DMS 273 treated with DMSO at 0.1 percent for 48 hours (cell line): ENCODE measurements at places on chromosomes 6 and 20.
A peak's percentile ranks its signal among the peaks of the same experiment; 100 is the strongest.

GRCh38 chr6:136118787-136119186, 131.3 kb downstream of the MTFR2 start:
- DNase-seq = no peak

- DNase-seq = no peak
These were observed 11.9 kb upstream of the VEGFA start for GRCh38 chr6:43757966-43758616.

DNA sequence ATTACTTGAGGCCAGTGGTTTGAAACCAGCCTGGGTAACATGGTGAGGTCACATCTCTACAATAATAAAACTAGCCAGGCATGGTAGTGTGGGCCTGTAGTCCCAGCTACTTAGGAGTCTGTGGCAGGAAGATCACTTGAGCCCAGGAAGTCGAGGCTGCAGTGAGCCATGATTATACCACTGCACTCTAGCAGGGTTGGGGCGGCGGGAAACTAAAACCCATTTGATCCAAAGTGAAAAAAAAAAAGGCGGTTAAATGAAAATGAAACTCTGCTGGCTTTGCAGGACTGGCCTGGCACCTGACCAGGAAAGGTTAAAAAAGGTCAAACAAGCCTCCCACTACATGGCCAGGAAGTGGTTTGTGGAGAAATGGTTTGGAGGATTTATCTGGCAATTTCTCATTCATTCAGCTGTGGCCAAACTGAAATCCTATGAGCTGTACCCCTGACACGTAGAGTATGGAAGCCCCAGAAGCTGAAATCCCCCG, 36.6 kb downstream of the MTRES1 start:
- DNase-seq = no peak

- no peak for DNase-seq
These were observed 47.0 kb downstream of the PRL start for GRCh38 chr6:22249711-22250350.

GRCh38 chr6:170063851-170064602, 226.9 kb downstream of the DLL1 start:
- no peak for DNase-seq

DNA sequence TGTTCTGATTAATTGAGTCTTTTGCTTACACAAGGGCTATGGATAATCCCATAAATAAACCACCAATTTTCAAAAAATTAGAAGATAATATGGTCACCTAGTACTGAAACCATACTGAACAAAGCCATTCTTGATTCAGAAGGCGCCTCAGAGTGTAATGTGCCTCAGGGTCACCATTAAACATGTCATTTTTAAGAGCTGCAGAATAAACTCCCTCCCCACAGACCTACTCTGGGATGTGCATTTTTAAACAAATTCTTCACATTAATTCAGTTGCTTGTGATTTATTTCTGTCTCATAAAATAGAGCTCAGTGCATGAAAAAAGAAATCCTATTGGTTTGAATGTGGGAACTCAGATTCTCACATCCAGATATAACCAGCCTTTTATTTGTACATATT, 202.1 kb upstream of the HEY2 start:
- DNase-seq = no peak

DNA sequence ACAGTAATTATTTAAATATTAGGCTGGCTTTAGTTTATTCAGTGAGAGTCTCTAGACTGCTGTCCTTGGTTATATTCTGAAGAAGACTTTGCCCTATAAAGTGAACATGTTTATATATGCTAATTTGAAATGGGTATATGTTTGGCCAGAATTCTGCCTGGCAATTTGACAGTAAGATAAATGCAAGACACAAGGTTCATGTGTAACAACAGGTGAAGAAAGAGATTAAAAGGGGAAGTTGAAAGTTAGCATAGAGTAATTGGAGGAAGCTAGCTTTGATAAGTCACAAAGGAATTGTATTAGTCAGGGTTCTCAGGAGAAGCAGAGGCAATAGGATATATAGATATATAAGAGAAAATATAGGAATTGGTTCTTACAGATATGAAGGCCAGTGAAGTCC, 191.4 kb downstream of the CENPW start:
- no peak for DNase-seq

GRCh38 chr6:2805031-2805430, 36.6 kb downstream of the SERPINB1 start:
- DNase-seq = no peak

DNA sequence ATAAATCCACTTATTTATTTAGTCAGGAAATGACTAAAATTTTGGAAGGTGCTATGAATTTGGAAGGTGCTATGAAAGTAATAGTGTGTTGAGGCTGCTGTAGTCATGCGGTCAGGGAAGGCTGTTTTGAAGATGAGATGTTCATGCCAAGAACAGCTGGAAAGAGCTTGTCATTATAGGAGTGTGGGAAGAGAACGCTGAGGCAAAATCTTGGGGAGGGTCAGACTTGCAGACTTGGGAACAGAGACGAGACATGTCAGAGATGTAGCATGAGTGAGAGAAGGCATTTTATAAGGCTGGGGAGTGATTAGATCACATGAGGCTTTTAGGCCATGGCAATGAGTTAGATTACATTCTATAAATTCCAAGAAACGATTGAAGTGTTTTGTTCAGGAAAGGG, 124.0 kb upstream of the B3GAT2 start:
- no peak for DNase-seq

DNA sequence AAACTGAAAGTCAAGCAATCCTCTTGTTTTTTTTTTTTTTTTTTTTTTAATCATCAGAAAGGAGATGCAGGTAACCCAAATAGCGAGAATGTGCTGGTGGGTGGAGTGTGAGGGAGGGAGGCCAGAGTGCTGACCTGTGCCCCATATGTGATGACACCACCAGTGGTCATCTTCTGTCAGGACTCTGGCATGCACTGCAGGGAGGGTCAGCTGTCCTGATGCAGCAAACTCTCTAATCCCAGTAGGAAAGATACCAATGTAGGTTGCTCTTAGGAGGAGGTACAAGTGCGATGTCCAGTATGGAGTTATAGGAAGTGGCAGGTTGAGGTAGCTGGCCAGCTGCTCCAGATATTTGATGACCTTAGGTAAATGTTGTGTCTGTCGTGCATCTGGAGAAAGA, 2.8 kb upstream of the CST4 start:
- DNase-seq = no peak

- DNase-seq = no peak
These were observed 119.9 kb upstream of the PREP start for GRCh38 chr6:105522626-105523322.

GRCh38 chr6:100856146-100856545, 25.0 kb downstream of the ASCC3 start:
- DNase-seq = no peak

GRCh38 chr6:74690365-74690764, 515.5 kb downstream of the COL12A1 start:
- DNase-seq = no peak

- DNase-seq = no peak
These were observed at the start of gene GNAS for GRCh38 chr20:58852543-58853271. TSS of gene GNAS (plus strand) at chr20:58852716.

DNA sequence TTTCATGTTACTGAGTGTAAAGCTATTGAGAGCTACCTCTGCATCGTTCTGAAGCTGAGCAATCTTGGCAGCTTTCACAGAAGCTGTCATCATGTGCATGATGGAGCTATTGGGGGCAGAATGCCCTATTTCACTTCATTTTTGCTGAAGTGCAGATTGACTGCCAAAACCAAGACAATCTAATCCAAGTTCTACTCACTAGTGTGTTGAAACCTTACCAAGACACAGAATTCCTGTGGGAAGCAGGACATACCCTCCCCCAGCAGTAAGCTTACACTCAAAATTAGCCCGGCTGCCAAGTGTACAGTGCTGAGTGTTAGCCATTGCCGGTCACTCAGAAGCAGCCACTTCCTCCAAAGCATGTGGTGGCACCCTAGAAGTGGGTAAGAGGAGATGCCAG, 177.3 kb upstream of the TENT5A start:
- no peak for DNase-seq

DNA sequence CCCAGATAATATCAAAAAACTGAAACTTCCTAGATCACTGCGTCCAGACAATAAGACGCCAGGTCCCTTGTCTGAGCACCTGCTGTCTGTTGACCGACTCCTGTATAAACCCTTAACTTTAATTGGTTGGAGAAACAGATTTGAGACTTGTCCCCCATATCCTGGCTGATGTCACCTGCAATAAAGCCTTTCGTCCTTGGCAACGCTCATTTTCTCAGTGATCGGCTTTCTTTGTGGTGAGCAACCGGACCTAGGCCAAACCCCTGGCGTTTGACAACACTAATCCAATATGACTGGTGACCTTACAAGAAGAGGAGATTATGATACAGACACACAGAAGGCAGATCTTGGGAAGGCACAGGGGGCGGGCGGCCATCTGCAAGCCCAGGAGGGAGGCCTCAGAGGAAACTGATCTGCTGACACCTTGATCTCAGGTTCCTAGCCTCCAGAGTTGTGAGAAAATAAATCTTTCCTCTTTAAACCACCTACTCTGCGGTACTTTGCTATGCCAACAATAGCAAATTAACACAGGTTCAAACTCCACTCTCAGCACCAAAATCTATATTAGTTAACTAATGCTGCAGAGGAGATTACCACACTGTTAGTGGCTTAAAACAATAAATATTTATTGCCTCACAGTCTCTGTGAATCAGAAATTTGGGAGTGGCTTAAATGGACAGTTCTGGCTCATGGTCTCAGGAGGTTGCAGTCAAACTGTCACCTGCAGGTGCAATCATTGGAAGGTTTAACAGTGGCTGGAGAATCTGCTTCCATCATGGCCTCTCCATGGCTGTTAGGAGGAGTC, 178.7 kb downstream of the OTOR start:
- no peak for DNase-seq

DNA sequence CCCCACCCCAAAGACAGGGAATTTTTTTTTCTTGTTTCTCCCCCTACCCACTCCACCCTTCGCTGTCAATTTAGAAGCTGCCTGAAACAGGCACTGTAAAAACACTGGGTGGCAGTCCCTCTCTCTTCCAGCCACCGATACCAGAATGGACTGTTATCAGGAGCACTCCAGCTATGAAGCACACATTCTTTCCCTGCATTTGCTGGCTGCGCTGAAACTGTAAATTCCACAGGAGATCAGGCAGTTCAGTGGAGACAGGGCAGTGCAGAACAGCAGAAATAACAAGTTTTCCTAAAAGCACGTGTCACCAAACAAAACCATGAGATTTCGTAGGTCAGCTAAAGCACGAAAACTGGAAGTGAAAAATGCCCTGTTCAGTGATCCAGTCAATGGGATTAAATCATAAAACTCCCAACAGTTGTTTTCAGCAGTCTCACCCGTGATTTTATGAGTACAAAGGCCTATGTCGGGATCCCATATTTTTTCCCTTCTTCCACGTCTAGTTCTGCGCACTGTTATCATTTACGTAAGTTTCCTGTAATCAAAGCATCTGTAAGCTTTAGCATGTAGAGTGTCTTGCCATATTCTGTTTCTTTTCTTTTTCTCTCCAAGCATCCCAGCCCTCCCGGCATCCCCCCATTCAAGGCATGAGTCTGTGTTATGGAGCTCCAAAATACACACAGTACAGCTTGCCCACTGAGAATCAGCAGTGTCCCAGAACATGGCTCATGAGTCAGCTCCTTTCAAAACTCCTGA, 359.9 kb upstream of the EPHA7 start:
- no peak for DNase-seq

- DNase-seq = no peak
These were observed 5.5 kb downstream of the HNF4A start for GRCh38 chr20:44361021-44361420.

DNA sequence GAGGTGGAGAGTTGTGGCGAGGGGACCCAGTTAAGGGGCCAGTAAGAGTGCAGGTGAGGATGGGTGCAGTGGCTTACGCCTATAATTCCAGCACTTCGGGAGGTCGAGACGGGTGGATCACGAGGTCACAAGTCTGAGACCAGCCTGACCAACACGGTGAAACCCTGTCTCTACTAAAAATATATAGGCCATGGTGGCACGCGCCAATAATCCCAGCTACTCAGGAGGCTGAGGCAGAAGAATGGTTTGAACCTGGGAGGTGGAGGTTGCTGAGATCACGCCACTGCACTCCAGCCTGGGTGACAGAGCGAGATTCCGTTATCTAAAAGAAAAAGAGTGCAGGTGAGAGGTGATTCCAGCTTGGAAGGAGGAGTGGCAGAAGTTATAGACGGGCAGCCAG, 28.0 kb downstream of the PPP1R3G start:
- no peak for DNase-seq

DNA sequence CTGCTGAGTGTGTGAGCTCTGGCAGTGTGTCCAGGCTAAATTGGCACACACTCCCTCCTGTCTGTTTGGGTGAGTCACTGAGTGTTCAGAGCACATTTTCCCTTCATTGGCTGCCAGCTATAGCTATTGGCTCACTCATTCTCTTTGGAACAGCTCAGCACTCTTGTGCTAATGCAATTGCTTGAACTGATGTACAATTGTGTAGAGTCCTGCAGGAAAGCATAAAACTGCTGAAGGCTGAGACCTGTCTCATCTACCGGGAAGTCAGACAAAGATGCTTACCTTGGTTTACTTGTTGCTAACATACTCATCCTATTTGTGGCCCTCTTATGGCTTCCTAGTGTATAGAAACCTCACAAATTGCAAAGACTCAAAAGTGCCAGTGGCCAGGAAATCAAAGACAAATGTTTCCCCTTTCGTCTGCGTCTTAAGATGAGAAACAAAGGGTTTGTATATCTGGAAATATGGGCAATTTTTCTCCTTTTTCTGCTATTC, 351.0 kb downstream of the BCKDHB start:
- DNase-seq = peak; percentile 33

DNA sequence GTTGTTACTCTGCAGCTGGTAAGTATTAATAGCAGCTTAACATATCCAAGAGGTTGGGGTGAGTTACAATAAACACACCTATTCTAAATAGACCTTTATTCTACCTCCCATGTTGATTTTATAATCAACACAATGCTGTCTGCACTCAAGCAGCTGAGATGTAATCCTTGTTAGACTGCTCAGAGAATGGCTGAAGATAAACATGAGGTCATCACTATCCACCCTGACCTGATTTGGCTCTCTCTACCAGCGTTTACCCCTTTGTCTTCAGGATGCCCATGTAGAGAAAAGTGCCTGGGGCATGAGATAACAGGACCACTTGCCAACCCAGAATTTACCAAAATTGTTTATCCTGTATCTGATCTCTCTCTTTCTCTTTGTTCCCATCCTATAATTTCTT, 220.7 kb upstream of the DEFB112 start:
- no peak for DNase-seq

- no peak for DNase-seq
These were observed 40.1 kb downstream of the TRAF3IP2 start for GRCh38 chr6:111565326-111566221.

- DNase-seq = no peak
These were observed 270.7 kb upstream of the RGS17 start for GRCh38 chr6:153401751-153402150.

- no peak for DNase-seq
These were observed 415 bp upstream of the CUL9 start for GRCh38 chr6:43181621-43181941.

DNA sequence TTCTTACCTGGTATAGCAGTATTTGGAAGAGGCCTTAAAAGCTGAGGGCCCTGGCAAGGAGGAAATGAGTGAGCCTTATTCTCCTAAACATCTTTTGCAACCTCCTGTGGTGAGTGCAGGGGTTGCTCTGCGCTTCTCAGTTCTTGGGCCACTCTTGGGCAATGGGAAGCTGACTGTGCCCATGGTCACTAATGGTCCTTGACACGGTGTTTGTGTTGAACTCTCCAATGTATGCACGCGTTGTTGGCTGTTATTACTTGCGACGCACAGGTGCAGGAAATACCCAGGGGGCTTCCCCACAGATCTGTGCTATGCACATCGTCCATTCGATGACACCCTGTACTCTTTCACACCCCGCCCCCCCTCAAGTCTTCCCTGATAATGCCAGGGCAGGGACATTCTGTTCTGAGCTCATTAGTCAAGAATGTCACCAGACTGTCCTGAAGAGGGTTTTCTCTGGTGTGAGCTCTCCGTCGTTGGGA, 79.7 kb downstream of the EDN1 start:
- DNase-seq = no peak
